BJ (cell line): ENCODE measurements at places on chromosomes 6 and 20. TPM values are rescaled to one million over a fixed set of nuclear protein-coding genes. Genes with fewer than 3 reads are reported as not detected.
A peak's percentile ranks its signal among the peaks of the same experiment; 100 is the strongest.

DNA sequence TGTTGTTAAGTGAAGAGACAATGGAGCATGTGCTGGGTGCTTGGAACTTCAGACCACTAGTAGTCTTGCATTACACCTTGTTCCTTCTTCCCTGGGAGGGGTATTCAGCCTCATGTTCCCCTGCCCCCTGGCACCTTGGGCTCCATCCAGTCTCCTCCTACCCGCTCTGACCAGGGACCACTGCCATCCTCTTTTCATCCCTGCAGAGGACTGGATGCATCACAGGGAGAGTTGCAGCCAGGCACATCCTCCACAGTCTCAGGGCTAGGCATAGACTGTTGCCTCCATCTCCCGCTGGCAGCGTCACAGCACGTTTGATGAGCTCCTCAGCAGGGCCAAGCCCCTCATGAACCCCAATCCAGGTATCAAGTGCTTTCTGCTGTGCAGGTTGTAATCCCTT is 1.3 kb upstream of the TAAR8 start:
- DNase-seq = no peak

DNA sequence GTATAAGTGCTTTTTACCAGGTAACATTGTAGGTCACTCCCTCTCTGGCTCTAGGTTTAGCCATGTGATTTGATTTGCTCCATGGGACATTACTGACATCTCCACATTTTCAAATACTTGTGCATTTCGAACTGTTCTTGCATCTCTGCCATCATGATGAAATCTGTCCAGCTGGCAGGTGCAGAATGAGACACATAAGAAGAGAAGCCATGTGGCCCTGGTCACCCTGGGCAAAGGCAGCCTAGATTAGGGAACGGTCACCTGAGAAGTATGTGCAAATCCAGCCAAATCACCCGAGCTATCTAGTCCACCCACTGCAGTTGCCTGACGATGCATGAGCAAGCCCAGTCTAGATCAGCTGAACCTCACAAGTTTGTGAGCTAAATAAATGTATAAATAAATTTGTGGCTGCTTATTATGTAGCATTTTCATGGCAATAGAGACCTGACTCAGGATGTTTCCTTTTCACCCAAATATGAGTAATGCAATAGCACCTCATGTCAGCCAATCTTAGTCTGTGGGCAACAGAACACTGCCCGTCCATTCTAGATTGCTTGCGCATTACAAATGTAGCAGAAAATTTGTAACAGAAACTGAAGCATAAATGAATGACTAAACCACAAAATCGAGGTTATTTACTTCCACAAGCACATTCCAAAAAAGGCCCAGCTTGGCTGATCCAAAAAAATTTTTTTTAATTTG is 115.2 kb downstream of the PAK5 start:
- DNase-seq = no peak

DNA sequence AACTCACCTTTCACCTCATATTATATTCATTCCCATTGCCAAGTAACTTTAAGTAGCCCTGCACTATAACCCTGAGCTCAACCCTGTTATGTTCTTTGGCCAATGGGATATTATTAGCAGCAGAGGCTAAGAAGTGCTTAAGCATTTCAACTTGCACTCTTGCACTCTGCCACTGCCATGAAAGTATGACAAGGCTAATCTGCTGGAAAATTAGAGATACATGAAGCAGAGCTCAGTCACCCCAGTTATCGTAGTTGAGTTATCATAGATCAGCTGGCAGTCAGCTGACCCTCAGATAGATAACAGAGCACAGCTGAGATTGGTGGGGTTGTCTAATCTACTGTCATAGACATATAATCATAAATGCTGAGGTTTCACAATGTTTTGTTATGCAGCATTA is 209.4 kb upstream of the RUNX2 start:
- DNase-seq = no peak

- DNase-seq = no peak
These were observed 47.7 kb downstream of the ZNF831 start for GRCh38 chr20:59211208-59211765.

DNA sequence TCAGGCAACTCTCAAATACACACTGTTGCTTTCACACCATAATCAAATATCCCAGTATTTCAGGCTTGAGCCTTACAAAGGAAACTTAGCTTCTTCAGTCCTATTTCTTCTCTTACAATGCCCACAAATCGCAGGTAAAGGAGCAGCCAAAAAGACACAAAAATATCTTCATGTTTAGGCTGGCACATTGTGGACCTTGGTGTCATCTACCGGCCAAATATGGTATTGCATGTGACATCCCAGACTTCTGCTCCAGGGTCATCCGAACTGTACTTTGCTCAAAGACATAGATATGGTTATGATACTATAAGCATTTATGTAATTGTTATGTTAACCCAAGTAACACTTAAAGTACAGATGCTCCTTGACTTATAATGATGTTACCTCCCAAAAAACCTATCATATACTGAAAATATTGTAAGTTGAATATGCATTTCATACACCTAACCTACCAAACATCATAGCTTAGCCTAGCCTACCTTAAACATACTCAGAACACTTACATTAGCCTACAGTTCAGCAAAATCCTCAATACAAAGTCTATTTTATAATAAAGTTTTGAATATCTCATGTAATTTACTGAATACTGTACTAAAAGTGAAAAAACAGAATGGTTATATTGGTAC is 4.6 kb downstream of the OR2H2 start:
- DNase-seq = no peak

- DNase-seq = no peak
These were observed 16.9 kb upstream of the MTG2 start for GRCh38 chr20:62165762-62166399.

- no peak for DNase-seq
These were observed 3.4 kb downstream of the ASF1A start for GRCh38 chr6:118897386-118897785.

DNA sequence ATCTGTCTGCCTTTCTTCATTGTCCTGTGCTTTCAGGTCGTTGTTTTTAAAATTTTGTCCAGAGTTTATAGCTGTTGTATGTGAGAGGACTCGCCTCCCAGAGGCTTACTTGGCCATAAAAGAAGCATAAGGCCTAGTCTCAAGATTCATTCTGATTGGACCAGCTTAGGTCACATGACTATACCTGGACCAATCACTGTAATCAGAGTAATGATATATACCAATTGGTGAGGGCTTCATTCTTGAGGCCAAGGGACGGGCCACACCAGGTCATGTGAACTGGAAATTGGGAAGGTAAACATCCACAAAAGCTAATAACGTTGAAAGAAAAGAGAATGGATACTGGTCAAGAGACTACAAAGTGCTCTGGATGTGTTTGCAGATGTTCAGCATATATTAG is 141.4 kb upstream of the SULF2 start:
- DNase-seq = no peak

DNA sequence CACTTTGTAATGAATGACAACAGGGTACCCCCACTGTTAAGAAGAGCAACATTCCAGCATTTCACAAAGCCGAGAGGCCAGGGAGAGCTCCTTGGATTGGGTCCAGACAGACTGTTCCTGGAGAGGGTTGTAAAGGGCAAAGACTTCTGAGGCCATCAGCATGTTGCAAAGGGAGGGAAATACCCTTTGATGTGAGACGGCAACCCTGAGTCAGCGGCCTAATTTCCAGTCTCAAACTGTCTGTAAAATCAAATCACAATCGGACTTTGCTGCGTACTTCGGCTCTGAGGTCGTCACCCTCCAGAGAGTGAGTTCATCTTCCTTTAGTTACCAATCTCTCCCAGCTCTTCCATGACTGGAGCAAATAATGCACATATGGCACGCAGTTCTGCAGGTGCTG is 101.0 kb upstream of the DTNBP1 start:
- no peak for DNase-seq

GRCh38 chr6:18595774-18596530 is 208.8 kb downstream of the RNF144B start:
- DNase-seq = peak; percentile 5

GRCh38 chr6:16623731-16624130 is 137.5 kb downstream of the ATXN1 start:
- no peak for DNase-seq

DNA sequence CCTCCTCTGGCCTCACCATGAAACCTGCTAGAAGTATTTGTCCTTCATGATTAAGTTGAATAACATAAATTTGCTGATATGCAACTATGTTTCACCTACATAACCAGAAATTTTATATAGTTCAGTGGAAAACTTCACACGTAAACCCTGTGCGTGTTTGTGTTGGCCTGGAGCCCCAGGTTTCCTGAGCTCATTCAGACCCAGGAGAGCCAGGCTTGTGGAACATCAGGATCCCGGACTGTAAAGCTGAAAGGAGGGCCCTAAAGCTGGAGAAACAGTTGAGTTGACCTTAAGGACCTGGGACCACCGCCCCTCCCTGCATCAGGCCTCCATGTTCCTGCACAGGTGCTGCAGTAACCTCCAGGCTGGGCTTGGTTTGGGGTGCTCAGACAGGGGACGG is 3.1 kb upstream of the SPATS1 start:
- no peak for DNase-seq

DNA sequence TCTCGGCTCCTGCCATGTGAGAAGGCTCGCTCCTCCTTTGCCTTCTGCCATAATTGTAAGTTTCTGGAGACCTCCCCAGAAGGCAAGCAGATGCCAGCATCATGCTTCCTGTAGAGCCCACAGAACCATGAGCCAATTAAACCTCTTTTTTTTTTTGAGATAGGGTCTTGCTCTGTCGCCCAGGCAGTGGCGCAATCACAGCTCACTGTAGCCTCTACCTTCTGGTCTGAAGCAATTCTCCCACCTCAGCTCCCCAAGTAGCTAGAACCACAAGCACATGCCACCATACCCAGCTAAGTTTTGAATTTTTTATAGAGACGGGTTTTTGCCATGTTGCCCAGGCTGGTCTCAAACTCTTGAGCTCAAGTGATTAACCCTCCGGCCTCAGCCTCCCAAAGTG is 28.6 kb downstream of the RING1 start:
- no peak for DNase-seq

DNA sequence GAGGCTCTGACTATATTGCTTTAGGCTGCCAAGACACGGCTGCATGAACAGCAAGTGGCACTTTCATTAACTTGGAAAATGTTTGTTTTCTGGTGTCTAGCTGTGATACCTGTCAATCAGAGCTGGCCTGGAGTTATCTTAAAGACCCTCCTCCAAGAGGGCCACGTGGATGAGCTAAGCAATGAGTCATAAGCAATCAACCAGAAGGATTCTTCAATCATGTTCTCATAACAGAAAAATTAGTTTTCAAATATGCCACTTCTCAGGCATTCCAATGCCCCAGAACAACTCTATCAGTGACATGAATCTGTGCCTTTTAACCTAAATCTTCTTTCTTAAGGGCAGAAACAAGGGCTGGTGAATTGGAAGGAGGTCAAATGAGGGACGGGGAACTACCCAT is 283.0 kb downstream of the HTR1B start:
- DNase-seq = no peak

- DNase-seq = no peak
These were observed 60.6 kb downstream of the OTOR start for GRCh38 chr20:16808796-16809195.

GRCh38 chr20:49747707-49748524 is 34.2 kb upstream of the B4GALT5 start:
- DNase-seq = no peak

DNA sequence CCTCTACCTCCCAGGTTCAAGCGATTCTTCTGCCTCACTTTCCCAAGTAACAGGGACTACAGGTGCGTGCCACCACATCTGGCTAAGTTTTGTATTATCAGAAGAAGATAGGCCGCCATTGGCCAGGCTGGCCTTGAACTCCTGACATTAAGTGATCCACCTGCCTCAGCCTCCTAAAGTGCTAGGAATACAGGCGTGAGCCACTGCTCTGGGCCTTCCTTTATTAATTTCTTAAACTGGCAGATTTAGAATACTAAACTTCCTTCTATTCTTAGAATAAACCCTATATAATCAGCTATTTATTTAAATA is 86.6 kb downstream of the HFE start:
- no peak for DNase-seq

DNA sequence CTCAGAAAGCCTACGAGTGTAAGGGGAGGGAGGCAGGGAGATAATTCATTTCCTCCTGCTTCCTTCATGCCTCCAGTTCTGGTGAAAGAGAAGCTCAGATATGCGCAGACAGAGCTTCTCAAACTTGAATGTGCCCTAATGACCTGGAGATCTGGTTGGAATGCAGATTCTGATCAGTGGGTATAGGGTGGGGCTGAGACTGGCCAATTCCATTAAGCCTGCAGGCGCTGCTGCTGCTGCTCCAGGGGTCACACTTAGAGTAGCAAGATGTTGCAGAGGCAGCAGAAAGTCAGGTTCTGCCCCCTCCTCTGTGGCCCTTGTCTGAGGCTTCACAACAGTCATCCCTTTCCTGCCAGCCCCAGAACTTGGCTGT is 161.0 kb downstream of the DHX35 start:
- DNase-seq = no peak

- DNase-seq = no peak
These were observed 272.7 kb upstream of the FOXQ1 start for GRCh38 chr6:1039191-1039590.

DNA sequence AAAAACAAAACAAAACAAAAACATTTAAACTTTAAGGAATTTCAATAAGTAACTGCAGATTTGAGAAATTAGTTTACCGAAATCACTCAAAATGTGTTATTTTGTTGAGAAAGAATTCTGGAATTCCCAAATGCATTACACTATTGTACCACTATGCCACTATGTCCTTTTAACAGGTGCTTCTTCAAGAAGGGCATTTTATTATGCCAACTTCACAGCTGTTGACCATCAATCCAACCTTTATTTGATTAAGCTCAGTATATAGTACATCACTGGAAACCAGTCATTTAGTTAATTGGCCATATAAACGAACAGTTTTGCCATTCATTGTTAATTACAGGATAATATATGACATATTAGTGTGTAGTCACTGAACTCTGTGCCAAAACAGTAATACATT is 221.7 kb downstream of the ARHGAP18 start:
- no peak for DNase-seq

DNA sequence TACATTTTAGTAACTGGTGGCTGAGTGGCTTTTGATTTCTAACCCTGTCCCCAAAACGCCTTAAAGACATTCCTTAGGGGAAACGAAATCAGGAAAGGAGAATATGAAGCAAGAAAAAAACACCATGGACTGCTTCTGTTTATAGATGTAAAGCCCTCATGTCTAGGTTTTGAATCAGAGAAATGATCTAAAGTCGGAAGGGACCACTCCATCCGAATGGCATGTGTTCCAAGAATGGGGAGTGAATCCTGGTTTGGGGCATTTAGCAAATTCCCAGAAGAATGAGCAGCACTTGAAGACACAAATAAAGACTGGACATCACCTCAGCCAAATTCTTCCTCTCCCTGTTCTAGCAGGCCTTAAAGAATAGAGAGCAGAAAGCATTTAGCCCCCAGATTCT is 65.6 kb downstream of the CAP2 start:
- DNase-seq = no peak

The SEMG1 gene
- not detected in 2 replicates for polyA plus RNA-seq

The SYNDIG1 gene
- 1.0 and 1.7 TPM in 2 replicates for polyA plus RNA-seq

The GNAS-AS1 gene
- 0.42 and 0.45 TPM in 2 replicates for polyA plus RNA-seq

The PARD6B gene
- polyA plus RNA-seq = 0.11 and 0.27 TPM in 2 replicates

The CYP39A1 gene
- polyA plus RNA-seq = 0.05 TPM in 1 of 2 replicates, not detected in the other

The PEX7 gene
- polyA plus RNA-seq = 5.6 and 8.5 TPM in 2 replicates

The CGA gene
- 2.5 and 2.6 TPM in 2 replicates for polyA plus RNA-seq

The LPA gene
- polyA plus RNA-seq = not detected in 2 replicates

The PPIL6 gene
- polyA plus RNA-seq = 0.48 and 1.2 TPM in 2 replicates

The POM121L2 gene
- polyA plus RNA-seq = not detected in 2 replicates
